ENCODE measurements at places on chromosomes 3 and 15.

DNA sequence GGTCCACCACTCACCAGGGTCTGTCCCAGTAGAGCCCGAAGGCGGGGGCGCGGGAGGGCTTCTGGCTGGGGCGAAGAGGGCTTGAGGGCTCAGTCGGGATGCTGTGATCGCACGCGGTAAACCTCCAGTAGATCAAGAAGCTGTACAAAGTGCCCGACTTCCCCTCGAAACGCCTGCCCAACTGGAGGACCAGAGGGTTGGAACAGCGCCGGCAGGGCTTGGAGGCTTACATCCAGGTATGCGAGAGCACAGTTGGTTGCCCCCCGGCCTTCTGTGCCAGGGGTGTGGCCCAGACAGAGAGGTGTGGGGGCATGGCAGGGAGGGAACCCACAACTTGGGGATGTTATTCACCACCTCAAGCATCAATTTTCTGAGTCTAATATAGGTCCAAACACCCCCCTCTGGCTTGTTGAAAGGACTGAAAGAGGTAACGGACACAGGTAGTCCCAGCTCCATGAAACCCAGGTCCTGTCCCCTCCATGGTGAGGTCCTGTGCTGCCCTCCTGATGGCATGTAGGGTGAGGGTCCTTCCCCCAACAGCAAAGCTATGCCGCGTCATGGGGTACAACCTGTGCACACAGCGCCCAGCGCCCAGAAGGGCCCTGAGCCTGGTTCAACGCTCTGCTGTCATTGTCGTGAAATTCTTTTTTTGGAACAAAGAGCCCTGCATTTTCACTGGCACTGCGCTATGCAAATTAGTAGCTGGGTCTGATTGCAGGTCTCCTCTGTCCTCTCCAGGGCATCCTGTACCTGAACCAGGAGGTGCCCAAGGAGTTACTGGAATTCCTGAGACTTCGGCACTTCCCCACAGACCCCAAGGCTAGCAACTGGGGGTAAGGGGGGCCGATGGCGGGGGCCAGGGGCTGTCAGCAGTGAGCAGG is 1.2 kb downstream of the SNX22 start:
- no peak for DNase-seq

GRCh38 chr3:97713634-97714033 is 50.9 kb upstream of the ARL6 start:
- no peak for DNase-seq

- no peak for DNase-seq
These were observed 5.1 kb downstream of the EPHB3 start for GRCh38 chr3:184566441-184567414.

- no peak for DNase-seq
These were observed at the start of gene PLA2G4B for GRCh38 chr15:41838400-41838897. Gene PLA2G4B (plus strand): TSS chr15:41838847. CDS start chr15:41838914, 67 bp downstream.

DNA sequence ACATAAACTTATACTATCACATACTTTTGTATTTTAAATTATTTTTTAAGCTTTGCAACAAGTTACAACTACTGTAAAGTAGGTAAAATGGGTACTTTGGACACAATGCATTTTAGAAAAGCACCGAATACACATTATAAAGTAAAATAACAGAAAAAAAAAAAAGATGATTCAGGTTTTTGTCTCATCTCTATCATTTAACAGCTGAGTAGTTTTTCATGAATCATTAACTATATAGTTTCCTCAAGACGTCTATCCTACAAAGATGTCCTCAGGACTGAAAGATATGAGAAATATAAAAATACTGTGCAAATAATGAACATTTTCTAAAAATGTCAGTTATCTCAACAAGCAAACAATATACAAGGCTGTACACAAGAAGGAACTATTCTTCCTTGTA is 46.9 kb downstream of the ANKRD28 start:
- no peak for DNase-seq

GRCh38 chr3:55854494-55854893 is 367.4 kb upstream of the WNT5A start:
- DNase-seq: no peak

GRCh38 chr3:127978636-127979035 is 63.6 kb downstream of the KBTBD12 start:
- no peak for DNase-seq

- DNase-seq: no peak
These were observed 85.1 kb upstream of the PIAS1 start for GRCh38 chr15:67968966-67969365.

GRCh38 chr3:57958642-57959422 is 49.4 kb upstream of the FLNB start:
- no peak for DNase-seq

GRCh38 chr3:82736696-82737277 is 975.3 kb upstream of the GBE1 start:
- no peak for DNase-seq

GRCh38 chr3:88034491-88035275 is 24.1 kb downstream of the CGGBP1 start:
- no peak for DNase-seq

DNA sequence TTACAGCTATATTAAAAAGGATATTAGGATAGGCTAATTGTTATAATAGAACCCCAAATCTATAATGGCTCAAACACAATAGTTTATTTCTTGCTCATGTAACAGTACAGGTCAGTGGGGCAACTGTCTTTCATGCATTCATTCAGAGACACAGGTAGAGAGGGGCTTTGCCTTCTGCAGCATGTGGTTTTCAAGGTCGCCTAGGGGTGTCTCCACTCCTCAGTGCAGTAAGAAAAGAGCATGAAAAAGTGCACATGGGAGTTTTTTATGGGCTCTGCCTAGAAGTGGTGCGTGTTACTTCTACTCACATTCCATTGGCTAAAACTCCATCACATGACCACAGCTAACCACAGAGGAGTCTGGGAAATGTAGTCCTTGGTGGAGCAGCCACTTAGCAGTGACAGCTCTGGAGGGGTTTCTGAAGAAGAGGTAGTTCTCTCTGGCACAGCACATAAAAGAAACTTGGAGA is 1.8 kb downstream of the ZBTB38 start:
- peak; percentile 48 for DNase-seq

DNA sequence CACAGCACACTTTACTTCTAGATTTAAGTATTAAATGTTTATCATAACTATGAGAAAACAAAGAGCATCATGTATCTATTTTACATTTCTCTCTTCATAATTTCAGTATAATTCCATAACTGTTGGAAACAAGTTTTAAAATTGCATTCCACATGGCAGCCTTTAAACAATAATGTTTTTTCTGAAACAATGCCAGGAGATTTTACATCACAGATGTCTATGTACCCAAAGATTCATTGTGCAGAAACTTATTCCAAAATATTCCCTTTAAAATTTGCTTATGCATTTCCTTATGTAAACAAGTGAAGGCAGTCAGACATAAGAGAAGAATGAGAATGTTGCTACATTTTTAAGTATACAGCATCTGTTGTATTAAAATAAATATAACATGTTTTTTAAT is 324.9 kb upstream of the COL8A1 start:
- DNase-seq: no peak

- peak; percentile 28 for DNase-seq
These were observed 28.8 kb upstream of the GYG1 start for GRCh38 chr3:148962513-148962912.

DNA sequence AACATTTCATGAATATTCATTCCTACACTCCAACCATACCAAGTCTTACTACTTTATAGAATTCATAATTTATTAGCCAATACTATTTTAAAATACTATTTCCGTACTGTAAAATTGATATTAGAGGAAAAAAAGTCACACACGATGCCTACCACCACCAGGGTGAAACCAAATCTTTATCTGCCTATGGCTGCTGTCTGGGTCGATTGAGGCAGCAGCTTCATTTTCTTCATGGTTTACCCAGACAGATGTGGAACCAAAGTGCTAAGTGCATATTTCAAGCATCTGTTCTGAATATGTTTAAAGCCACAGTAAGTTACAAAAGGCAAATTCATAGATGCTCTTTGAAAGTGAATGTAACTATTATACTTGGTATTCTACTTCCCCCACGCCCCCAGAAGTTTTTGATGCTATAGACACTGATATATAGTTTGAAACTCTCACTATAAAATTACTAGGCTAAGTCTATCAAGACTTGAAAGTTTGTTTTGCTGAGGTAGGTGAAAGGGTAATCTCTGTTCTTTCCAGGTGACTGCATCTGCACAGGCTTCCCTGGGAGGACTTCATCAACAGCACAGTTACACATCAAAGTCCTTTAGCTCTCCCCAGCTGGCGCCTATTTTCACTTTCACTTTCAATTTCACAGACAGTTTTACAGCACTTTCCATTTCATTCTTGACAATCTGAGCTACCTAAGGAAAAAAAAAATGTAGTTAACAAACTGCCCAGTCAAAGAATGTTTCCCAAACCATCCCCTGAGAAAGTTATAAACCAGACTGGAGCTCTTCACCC is 113.9 kb downstream of the POLQ start:
- DNase-seq: peak; percentile 34

DNA sequence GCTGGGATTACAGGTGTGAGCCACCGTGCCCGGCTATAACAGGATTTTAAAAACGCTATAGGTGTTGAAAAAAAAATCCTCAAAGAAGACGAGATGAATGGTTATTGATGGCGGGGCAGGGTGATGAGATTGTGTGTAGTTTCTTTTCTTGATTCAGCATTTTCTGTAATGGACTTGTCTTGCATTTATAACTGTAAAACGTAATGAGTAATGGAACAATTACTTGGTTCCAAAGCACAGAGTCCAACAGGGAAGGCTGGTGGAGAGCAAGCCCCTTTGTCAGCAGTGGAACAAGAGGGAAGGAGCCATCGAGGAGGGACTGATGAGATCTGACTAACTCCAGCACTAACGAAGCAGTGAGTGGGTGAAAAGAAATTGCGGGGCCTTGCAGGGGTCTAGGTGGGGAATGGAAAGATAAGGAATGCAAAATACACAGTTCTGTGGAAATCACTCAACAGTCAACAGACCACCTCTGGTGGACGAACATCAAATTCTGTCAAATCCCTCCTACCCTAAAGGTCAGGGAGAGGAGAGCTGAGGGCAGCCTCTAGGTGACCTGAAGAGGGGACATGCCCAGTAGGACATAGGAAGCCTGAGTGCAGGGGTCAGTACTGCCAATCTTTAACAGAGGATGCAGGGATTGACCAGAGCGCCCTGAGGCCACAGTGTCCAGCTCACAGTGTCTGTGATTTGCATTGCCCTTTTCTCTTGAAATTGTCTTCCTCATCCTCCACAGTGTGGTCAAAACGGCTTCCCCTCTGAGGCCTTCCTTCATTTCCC is 23.1 kb upstream of the CDCP1 start:
- no peak for DNase-seq

DNA sequence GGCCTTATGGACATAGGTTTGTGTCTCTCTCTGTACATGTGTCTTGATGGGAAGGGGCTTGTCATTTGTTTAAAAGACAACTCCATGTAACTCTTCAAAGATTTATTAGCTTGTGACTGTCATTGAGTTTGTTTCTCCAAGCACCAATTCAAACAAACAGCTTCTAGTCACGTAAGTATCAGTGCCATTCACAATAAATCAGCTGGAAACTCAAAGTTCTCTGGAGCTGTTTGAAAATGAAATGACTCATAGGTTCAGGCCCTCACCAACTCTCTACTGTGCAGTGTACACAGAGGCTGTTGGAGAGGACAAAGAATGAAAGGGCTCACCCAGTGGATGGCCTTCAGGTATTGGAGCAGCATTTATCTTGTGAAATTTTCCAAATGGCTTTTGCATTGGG is 476.3 kb downstream of the AGBL1 start:
- DNase-seq: no peak

DNA sequence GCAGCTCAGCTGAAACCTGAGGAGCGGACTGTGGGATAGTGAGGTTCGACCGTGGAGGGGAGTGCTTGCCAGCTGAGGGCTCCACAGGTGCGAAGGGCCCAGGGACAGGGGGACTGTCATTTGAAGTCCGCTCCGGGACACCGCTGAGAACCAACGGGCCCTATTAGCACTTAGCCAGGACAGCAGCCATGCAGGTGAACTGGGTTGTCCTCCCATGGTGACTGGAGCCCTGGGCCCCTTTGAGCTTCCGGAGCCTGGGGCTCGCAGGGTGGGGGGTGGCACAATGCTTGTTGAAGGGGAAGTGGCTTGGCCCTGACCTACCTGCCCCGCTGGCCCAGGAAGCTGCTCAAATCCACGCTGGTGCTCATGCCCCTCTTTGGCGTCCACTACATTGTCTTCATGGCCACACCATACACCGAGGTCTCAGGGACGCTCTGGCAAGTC is 24.7 kb downstream of the PTH1R start:
- no peak for DNase-seq

DNA sequence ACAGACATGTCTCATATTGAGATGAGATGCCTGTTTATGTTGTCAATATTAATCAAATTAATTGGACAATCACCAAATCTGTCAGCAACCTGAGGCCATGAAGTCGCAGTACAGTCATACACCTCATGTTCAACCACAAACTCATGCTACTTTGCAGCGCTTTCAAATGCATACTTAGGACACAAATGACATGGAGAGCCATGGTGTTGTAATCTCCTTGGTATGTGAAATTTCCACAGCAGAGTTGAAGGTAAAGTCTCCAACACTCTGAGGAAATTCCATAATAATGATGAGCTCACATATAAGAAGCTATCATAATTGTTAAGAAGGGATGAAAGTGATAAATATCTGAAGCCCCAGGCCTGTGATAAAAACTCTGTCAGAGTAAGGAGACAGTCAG is 873.9 kb downstream of the MCTP2 start:
- no peak for DNase-seq

DNA sequence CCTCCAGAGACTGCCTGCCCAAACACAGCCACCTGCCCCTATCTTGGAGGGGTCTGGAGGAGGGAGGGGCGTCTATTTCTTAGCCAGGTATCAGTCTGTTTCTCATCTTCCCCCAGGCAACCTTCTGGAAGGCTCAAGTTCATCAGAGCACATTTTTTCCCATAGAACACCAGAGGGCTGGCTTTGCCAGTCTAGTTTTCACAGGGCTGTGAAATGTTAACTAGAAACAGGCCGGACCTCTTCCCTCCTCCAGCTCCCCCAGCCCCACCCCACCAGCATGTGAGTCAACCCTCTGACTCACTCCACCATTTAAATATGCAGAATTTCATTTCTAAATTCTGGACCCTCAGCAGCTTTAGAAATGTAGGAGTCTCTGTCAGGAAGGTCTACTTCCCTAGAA is 66.9 kb downstream of the SLCO2A1 start:
- no peak for DNase-seq

DNA sequence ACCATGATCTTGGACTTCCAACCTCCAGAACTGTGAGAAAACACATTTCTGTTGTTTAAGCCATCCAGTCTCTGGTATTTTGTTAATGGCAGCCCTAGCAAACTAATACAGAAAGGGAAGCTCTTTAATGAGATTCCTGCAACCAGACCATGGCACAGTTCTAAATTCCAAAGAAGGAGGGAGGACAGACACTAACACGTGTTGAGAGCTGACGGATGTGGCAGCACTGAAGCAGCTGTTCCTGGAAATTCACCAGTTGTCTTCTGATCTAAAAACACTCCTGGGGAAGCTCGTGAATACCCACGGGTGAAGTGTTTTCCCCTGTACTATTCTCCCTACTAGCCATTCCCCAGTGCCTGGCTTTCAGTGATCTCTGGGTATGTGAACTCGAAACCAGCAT is 56.7 kb downstream of the RPL22L1 start:
- no peak for DNase-seq

GRCh38 chr15:98758224-98758623 is 109.9 kb downstream of the IGF1R start:
- DNase-seq: no peak
